ENCODE measurements at places on chromosomes 5 and 9.

GRCh38 chr5:114903767-114904166 is 265.9 kb downstream of the TRIM36 start:
- DNase-seq: no peak

- no peak for DNase-seq
Observed at GRCh38 chr5:173411791-173412555, 83.8 kb upstream of the STC2 start.

GRCh38 chr5:60026161-60026560 is 132.6 kb upstream of the PDE4D start:
- peak; percentile 7 for DNase-seq

DNA sequence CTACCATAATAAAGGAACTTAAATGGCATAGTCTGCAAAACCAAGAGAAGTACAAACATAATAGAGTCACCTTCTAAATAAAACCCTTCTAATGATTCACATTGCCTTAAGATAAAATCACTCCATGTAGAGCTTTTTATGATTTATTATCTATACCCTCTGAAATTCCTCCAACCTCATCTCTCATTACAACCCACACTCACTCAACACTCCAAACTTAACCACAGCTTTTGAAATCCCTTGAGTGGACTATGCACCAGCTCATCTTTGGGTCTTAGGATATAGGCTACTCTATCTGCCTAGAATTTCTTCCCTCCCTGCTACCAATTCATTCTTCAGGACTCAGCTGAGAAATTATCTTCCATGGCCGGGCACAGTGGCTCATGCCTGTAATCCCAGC is 122.5 kb downstream of the CETN3 start:
- no peak for DNase-seq

DNA sequence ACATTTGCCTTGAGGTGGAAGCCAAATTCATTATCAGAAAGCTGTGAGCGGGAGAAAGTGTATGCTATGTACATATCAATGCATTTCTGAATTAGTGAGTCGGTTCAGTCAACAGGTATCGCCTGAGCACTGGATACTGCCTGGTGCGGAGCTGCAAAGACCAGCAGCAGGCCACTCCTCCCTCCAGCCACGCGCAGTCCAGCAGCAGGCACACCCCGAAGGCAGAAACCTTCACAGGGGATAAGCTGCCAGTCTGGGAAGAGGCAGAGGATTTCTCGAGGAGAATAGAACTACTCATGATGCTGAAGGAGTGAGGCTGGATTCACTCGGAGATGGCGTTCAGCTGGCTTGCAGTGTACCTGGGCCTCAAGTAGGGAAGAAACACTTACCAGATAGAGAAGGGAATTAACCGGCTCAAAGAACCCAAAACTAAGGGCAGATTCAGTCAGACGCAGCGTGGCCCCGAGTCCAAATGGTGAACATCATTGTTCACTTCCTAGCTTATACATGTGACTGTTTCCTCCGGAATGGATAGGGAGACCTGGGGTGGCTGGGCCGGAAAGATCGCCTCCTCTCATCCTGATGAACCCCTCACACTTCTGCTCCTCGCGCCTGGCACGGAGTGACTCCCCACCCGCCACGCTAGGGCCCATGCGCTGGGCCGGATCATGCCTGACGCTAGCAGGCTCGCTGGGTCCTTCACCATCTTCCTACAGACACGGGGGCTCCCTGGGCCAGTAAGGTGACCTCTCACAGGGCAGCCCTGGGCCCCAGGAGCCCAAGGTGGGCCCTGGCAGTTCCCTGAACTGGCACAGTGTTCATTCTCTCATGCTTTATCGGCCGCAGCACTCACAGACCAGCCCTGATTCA is 78.1 kb upstream of the SPATA31C2 start:
- no peak for DNase-seq

GRCh38 chr9:38440516-38440915 is 16.3 kb upstream of the IGFBPL1 start:
- DNase-seq: no peak

DNA sequence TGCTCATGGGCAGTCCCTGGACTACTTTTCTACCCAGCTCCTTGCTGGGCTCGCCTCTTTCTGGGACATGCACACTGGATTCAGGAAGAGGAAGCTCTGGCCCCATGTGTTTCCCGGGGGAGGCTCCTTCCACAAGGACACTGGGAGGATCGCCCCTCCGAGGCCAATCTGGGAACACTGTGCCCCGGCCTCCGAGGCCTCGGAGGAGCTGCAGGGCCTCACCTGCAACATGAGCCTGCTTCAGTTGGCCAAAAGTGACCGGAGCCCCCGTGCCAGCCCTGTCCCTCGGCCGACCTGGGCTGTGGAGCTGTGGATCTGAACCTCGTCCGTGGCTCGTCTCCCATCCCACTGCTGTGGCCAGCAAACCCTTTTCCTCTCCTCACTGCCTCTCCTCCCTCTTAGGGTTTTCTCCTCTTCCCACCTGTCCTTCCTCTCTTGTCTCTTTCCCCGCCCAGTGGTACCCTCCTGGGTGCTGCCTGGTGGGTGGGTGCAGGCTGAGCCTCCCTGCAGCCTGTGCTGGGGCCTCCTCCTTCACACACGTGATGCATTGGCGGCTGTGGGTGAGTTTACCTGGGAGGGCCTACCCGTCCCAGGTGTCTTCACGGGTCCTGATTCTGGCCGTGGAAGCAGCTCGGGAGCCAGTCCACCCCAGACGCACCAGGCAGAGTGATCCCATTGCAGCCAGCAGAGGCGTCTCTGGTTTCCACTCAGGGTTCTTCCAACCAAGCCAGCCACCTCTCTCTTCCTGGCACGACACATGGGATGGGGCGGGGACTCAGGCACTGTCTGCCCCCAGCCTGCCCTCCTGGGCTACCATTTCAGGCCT is 241.8 kb downstream of the CACNA1B start:
- no peak for DNase-seq

GRCh38 chr9:110777196-110777875 is 108.7 kb downstream of the MUSK start:
- DNase-seq: no peak

- DNase-seq: no peak
Observed at GRCh38 chr5:132264546-132265335, 7.2 kb downstream of the PDLIM4 start.

DNA sequence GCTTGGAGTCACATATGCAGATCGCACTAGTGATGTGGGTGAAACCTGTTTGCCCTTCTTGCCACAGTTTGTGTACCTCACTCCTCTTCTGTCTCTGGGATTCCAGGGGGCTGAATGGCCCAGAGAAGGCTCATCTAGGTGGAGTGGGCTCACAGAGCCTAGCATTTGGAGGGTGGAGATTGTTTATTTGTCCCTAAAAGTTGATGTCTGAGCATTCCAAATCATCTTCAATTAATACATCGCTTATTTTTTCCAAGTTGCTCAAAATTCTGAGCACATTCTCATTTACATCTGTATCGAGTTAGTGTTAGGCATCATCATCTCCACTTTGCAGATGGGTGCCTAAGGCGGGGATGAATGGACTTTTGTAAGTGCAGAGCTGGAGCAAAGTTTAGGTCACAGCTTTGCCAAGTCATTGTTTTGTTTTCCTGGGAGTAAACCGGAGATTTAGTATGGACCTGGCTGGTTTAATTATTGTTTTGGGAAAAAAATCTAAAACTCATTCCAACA is 2.0 kb downstream of the ABL1 start:
- no peak for DNase-seq

GRCh38 chr9:87286506-87286905 is 211.2 kb upstream of the DAPK1 start:
- no peak for DNase-seq

DNA sequence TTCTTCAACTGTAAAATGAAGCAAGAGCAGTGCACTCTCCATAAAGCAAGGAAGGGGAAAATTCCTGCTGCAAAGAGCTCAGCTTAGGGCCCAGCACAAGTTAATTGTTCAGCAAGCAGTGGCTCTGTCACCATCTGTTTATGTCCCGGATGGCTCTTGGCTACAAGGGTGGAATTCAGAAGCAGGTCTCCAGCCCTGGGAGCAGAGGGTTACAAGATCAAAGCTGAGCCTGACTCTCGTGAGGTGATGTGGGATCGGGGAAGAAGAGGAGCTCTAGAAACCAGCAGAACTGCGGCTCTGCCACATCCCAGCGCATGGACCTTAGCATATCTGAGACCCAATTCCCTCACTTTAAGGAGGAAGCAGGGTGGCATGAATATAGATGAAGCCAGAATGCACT is 25.2 kb upstream of the OLFM1 start:
- DNase-seq: no peak

- no peak for DNase-seq
Observed at GRCh38 chr5:44497606-44498005, 108.4 kb upstream of the FGF10 start.

DNA sequence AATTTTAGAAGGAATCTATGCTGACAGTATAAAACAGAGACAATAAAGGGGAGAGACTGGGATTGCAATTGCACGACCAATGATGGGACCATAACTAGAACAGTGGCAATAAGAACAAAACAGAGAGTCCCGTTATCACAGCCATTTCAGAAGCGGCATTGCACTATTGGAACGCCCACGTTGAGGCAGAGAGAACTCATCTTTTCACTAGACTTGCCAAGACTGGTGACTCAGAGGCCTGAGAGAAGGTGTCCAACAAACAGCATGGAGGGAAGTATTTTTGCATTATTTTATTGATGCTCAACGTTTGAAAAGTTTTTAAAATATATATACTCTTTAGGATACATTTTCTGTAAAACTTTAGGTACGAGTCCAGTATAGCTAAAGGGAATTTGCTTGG is 737.7 kb downstream of the TLE1 start:
- no peak for DNase-seq

DNA sequence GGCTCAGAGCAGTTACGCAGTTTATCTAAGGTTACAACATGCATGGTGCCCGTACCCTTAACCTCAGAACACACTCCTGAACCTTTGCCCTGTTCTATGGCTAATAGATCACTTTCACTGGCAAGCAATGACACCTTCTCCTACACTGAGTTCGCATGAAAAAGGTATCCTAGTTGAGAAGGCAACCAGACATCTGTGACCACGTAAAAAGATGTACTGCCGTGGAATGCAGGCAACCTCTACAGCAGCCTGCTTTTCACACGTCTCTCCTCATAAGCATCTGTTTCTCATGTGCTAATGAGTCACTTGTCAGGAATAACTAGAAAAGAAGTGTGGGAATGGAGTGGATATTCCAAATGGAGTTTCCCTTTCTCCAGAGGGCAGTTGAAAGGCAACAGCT is 71.4 kb downstream of the FBXO38 start:
- DNase-seq: no peak

DNA sequence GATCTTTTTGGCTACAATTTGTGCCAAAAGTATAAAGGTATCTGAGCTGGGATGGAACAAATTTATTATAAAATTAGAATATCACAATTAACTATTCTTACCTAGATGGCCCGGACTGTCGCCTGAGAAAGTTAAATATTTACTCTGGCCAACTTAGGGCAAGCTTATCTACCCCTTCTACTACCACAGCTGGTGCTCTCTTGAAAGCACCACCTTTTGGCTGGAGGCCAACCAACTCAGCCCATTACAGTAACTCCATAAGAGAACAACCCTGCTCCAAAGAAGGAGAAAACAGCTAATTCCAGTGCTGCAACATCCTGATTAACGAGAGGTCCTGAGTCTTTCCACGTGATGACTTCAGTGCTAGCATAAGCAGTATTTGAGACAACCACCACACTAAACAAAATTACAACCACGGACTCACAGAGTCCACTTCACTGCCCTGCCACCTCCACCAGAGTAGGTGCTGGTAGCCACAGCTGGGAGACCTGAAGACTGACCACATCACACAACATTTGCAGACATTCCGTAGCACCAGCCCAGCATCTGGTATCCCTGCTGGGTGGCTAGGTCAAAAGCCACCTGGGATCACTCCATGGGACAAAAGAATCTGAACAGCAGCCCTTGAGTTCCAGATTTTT is 43.2 kb downstream of the RGMB start:
- DNase-seq: no peak

DNA sequence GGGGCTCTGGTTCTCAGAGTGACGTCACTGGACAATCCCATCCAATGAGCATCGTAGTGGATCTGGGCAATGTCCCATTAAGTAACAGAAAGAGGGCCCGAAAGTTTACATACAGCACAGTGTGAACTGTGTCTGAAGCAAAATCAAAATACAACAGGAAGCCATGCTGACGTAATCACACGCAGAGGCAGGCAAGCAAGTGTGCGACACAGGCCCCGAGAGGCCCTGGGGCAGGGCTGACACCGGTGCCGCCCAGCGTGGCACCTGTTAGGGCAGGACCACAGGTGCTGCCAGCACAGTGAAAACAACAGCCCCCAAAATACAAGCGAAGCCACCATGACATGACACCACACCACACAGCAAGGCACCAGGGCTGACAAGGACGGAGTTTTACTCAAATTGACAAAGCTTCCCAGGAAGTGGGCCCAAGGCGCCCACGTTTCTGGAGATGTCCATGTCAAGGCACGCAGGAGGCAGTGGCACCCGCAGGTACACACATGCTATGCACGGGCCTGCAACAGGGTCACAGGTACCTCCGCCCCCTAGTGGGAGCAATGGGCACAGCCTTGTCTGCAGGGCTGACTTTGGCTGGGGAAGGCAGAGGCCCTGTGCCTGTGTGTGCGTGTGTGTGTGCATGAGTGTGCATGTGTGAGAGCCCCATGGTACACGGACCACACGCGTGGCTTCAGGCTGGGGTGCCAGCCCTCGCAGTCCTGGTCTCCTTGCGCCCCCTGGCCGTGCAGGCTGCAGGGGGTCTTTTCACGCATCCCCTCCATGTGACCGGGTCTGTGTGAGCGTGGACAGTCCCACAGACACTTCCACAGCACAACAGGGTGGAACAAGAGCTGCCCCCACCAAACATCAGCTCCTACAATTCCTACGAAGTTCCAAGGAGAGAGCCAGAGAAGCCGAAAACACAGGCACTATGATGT is 19.6 kb downstream of the QSOX2 start:
- DNase-seq: peak; percentile 68

- peak; percentile 40 for DNase-seq
Observed at GRCh38 chr9:116860509-116861120, 173.5 kb downstream of the TRIM32 start.

DNA sequence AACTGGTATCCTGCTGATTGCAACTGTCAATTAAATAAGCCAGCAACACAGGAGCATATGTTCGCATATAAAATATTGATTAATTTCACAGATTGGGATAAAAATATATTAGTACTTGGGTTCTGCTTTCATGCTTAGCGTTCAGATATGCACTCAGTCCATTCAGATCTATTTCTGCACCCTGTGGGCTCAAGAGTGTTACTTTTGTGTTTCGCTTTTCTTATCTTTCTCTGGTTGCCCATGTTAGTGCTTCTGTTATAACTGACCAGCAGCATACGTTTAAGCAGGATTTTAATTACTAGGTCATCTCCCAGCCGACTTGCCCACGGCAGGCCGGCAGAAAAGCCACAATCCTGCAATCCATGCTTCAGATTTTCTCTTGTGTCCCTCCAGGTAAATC is 289.1 kb downstream of the EBF1 start:
- DNase-seq: no peak

- DNase-seq: no peak
Observed at GRCh38 chr5:129243039-129243438, 148.5 kb downstream of the ISOC1 start.

DNA sequence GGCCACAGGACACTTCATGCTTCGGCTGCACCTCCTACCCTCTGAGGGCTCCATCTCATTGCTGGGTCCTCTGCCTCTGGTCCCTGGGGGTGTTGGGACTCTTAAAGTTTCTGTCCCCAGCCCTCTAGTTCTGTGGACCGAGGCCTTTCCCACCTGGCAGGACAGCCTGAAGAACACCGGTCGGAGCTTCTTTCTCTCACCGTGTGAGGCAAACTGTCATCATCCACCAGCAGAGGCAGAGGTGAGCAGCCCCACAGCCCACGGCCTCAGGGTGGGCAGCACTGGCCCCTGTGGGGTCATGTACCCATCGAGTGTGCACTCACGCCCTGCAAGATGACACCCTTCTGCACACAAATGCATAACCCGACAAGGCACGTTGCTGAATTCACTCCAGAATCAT is 49.9 kb downstream of the IRX2 start:
- no peak for DNase-seq

Data from NB4 (cell line).